Activated CD8-positive, alpha-beta memory T cell treated with anti-CD3 and anti-CD28 coated beads, Interleukin-2, amount 10 ng/mL, durations not matched to agents 7 days and 5 days (primary cell): ENCODE measurements at places on chromosomes 16 and 17. TPM values are rescaled to one million over a fixed set of nuclear protein-coding genes. Genes with fewer than 3 reads are reported as not detected.

GRCh38 chr16:4381072-4381934, 9.7 kb downstream of the VASN start:
- no peak overlapping the region for H3K4me3 ChIP-seq
- no peak for DNase-seq

- peaks cover 3% of the 10 kb centered on the region for H3K4me1 ChIP-seq
- no peaks in the 10 kb centered on the region for H3K36me3 ChIP-seq
- H3K27me3 ChIP-seq = peaks cover 23% of the 10 kb centered on the region
- no peak overlapping the region for H3K4me3 ChIP-seq
- no peak for DNase-seq
- H3K27ac ChIP-seq = no peak overlapping the region
Observed at GRCh38 chr17:63542942-63543821, 7.1 kb upstream of the DCAF7 start.

GRCh38 chr16:49516382-49517036, 142.9 kb downstream of the C16orf78 start:
- no peak for DNase-seq
- no peak overlapping the region for H3K4me3 ChIP-seq
- H3K27ac ChIP-seq = no peak overlapping the region
- no peaks in the 10 kb centered on the region for H3K27me3 ChIP-seq

ABCC6 gene
- 0.16 TPM for total RNA-seq

DNA sequence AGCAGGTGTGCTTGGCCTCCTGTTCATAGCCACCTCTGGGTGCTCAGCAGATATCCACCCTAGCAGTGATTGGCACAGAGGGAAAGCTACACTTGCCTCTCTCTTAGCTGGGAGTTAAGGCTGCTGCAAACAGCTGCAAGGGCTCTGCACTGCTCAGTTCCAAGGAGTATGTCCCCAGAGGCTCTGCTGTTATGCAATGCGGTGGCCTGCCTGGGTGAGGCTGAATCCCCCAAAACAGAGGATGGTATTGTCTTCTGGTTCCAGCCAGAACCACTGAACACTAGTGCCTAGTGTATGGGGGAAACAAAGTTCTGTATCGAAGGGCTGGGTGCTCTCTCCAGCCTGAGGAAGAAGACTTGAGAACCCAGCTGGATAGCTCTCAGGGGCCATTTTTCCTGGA, 16.8 kb downstream of the TMEM94 start:
- DNase-seq = no peak
- no peaks in the 10 kb centered on the region for H3K4me1 ChIP-seq
- peaks cover 10% of the 10 kb centered on the region for H3K36me3 ChIP-seq

DNA sequence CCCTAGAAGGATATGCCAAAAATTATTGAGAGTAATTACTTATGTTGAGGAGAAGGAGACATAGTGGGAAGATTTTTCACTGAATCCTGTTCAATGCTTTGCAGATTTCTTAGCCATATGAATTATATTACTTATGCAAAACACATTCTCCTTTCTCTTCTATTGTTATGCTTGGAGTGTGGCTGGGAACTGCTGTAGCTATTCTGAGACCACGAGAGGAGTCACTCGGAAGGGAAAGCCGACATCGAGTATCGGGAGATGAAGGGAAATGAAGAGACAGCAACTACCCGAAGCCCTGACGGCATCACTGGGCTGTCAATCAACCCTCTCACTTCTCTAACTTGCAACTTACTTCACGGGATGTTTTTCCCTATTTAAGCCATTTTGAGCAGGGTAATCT, 39.6 kb downstream of the STX8 start:
- peaks cover 5% of the 10 kb centered on the region for H3K36me3 ChIP-seq
- no peak for DNase-seq
- no peak overlapping the region for H3K27ac ChIP-seq
- H3K4me3 ChIP-seq = no peak overlapping the region
- no peaks in the 10 kb centered on the region for H3K27me3 ChIP-seq

DNA sequence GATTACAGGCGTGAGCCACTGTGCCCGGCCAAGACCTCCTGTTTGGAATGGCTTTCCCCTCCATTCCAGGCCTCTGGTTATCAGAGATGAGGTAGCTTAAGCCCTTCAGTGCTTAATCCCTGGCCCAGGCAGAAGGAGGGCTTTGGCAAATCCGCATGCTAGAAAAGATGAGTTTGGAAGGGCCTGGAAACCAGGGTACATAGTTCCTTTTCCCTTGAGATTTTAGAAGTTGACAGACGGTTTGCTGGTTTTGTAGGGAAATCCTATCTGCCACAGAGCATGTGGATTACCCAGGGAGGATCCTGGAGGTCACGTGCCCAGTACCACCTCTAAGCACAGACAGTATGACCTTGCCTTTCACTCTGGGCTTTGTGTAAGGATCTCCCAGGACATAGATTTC, 114.7 kb upstream of the CACNG3 start:
- H3K27me3 ChIP-seq = no peaks in the 10 kb centered on the region
- H3K27ac ChIP-seq = no peak overlapping the region
- peaks cover 18% of the 10 kb centered on the region for H3K4me1 ChIP-seq
- H3K4me3 ChIP-seq = no peak overlapping the region
- H3K36me3 ChIP-seq = peaks cover 44% of the 10 kb centered on the region
- no peak for DNase-seq

DNA sequence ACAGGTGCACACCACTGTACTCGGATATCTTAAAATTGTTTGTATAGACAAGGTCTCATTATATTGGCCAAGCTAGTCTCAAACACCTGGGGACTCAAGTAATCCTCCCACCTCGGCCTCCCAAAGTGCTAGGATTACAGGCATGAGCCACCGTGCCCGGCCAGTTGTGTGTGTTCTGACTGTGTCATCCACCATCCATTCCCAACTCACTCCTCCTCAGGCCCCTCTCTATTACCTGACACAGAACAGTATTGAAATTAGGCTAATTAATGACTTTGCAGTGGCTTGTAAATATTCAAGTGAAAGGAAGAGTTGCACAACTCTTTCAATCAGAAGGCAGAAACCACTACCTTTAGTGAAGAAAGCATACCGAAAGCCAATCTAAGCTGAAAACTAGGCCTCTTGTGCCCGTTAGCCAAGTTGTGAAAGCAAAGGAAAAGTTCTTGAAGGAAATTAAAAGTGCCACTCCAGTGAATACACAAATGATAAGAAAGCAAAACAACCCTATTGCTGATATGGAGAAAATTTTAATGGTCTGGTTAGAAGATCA, 28.7 kb downstream of the GOSR1 start:
- H3K4me1 ChIP-seq = peaks cover 8% of the 10 kb centered on the region
- no peak overlapping the region for H3K27ac ChIP-seq
- DNase-seq = no peak
- no peaks in the 10 kb centered on the region for H3K27me3 ChIP-seq
- H3K4me3 ChIP-seq = no peak overlapping the region
- H3K36me3 ChIP-seq = peaks cover 33% of the 10 kb centered on the region

CBLN1 gene
- total RNA-seq = not detected

GAS2L2 gene
- not detected for total RNA-seq

KRTAP9-4 gene
- not detected for total RNA-seq

GRCh38 chr17:74715144-74715543, 2.4 kb upstream of the CD300LF start:
- peaks cover 6% of the 10 kb centered on the region for H3K4me1 ChIP-seq
- peaks cover 48% of the 10 kb centered on the region for H3K27me3 ChIP-seq
- H3K36me3 ChIP-seq = no peaks in the 10 kb centered on the region
- H3K27ac ChIP-seq = no peak overlapping the region
- no peak for DNase-seq

- no peaks in the 10 kb centered on the region for H3K36me3 ChIP-seq
- no peaks in the 10 kb centered on the region for H3K4me1 ChIP-seq
- H3K4me3 ChIP-seq = no peak overlapping the region
- DNase-seq = peak; percentile 22
- H3K27me3 ChIP-seq = no peaks in the 10 kb centered on the region
- no peak overlapping the region for H3K27ac ChIP-seq
Observed at GRCh38 chr16:55039511-55039910, 108.8 kb downstream of the IRX5 start.

MATCAP1 gene
- 56.0 TPM for total RNA-seq

GRCh38 chr17:50075446-50076032, 19.6 kb upstream of the PDK2 start:
- no peak overlapping the region for H3K27ac ChIP-seq
- peaks cover 11% of the 10 kb centered on the region for H3K36me3 ChIP-seq
- DNase-seq = no peak
- H3K4me1 ChIP-seq = peaks cover 2% of the 10 kb centered on the region

- no peak overlapping the region for H3K27ac ChIP-seq
- H3K4me1 ChIP-seq = no peaks in the 10 kb centered on the region
- H3K27me3 ChIP-seq = no peaks in the 10 kb centered on the region
- no peak for DNase-seq
Observed at GRCh38 chr16:9580025-9580424, 488.6 kb downstream of the HAPSTR1 start.

DNA sequence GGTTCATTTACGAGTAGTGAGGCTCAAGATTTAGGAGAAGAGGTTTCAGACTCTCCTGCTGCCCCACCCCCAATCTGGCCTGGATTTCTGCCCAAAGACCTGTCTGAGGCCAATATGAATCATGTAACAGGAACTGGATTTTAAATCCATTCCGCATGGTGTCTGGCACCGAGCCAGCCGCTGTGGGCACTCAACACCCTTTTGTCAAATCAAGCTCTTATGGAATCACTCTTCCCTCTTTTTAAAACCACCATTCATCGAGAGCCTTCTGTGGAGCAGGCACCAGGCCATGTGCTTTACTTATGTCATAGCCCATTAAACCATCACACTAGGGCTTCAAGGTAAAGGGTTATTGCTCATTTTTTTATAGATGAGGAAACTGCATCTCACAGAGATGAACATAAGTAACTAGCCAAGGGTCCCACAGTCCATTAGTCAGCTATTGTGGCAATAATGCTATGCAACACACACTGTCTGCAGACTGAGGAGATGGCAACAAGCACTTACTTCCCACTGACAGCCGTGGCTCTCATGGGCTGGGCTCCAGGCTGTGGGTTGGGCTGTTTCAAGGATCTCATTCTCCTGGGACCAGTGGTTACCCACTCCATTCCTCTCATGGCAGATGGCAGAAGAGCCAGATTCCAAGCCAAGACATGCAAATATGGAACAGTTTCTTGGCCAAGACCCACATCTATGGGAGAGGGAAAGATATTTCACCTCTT, 93.6 kb downstream of the WSCD1 start:
- H3K4me3 ChIP-seq = no peak overlapping the region
- DNase-seq = no peak
- H3K27ac ChIP-seq = no peak overlapping the region
- H3K27me3 ChIP-seq = no peaks in the 10 kb centered on the region
- H3K4me1 ChIP-seq = no peaks in the 10 kb centered on the region

GRCh38 chr16:55592306-55592705, 25.8 kb downstream of the CAPNS2 start:
- H3K36me3 ChIP-seq = no peaks in the 10 kb centered on the region
- no peak overlapping the region for H3K27ac ChIP-seq
- no peak for DNase-seq
- H3K4me3 ChIP-seq = no peak overlapping the region

DNA sequence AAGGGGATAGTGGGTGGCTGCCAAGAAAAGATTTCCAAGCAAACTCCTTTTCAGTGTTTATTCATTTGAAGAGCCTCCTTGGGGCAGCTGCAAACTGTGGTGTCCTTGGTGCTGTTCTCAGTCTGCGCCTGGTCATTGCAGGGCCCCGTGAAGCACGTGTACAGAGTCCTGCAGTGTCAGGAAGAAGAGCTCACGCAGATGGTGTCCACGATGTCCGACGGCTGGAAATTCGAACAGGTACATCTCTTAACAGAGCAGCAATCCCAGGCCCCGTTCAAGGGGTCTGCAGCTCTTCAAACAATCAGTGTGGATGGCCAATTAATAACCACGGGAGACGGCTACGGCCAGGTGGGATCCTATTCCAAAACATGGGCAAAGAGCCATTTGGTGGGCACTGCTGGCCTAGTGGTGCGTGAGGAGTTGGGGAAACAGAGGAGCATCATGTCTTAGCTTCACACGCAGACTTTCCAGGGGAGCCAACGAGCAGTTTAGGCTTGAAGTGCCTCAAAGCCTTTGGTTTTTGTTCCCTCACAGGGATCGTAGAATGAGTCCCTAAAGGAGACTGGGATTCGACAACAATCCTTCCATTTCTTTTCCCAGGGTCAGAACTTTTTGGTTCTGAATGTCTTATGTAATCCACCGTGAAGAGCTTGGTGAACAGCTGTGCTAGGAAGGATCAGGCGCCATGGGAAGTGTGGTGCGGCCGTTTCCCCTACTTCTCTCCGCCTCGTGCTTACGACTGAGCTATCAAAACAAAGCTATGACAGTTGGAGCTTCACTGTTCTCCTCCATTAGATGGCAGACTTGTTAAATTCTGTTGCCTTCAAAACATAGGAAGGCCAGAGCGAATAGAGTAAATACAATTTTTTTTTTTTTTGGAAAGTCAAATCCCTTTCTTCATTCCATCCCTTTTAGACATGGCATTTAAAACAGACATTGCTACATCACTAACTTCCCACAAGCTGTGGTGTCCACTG, 12.6 kb downstream of the KCTD2 start:
- no peak overlapping the region for H3K27ac ChIP-seq
- H3K27me3 ChIP-seq = no peaks in the 10 kb centered on the region
- no peak overlapping the region for H3K4me3 ChIP-seq
- H3K4me1 ChIP-seq = peaks cover 5% of the 10 kb centered on the region
- DNase-seq = no peak
- peaks cover 15% of the 10 kb centered on the region for H3K36me3 ChIP-seq

GRCh38 chr17:28743243-28744103, at the start of gene TRAF4:
Gene TRAF4, plus strand, starts transcription at chr17:28744011. Its CDS starts 102 bp downstream, at chr17:28744113.
- H3K36me3 ChIP-seq = peaks cover 14% of the 10 kb centered on the region
- DNase-seq = peak; percentile 81
- peaks cover 38% of the 10 kb centered on the region for H3K4me1 ChIP-seq
- no peaks in the 10 kb centered on the region for H3K27me3 ChIP-seq

DNA sequence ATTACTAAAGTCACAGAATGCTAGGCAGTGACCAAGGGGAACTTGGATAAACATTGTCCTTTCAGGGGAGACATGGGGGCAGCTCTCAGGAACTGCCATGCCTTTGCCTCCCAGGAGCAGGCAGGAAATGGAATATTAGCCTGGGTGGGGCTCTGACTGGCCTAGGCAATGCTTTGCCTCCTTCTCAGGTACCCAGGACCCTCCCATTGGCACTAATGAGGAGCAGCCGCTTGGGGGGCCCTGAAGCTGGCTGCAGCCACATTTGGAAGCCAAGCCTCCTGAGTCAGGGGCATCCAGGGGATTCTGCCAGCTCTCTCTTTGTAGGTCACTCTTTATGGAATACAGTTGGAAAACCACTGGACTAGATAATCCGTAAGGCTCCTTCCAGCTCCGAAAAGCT, 5.5 kb downstream of the CPSF4L start:
- H3K36me3 ChIP-seq = no peaks in the 10 kb centered on the region
- no peak overlapping the region for H3K27ac ChIP-seq
- no peak overlapping the region for H3K4me3 ChIP-seq

TMEM98 gene
- total RNA-seq = 1.2 TPM

FMNL1 gene
- 482 TPM for total RNA-seq

GRCh38 chr16:10611825-10612342, 31.5 kb upstream of the EMP2 start:
- no peak overlapping the region for H3K27ac ChIP-seq
- no peaks in the 10 kb centered on the region for H3K36me3 ChIP-seq
- H3K4me3 ChIP-seq = no peak overlapping the region
- no peaks in the 10 kb centered on the region for H3K4me1 ChIP-seq
- no peaks in the 10 kb centered on the region for H3K27me3 ChIP-seq
- no peak for DNase-seq

KCTD19 gene
- 3.3 TPM for total RNA-seq

HYDIN gene
- total RNA-seq = not detected

GRCh38 chr16:63188086-63188771, 1152.0 kb upstream of the CDH8 start:
- DNase-seq = no peak
- no peaks in the 10 kb centered on the region for H3K4me1 ChIP-seq
- H3K27ac ChIP-seq = no peak overlapping the region
- no peak overlapping the region for H3K4me3 ChIP-seq
- no peaks in the 10 kb centered on the region for H3K36me3 ChIP-seq
- H3K27me3 ChIP-seq = no peaks in the 10 kb centered on the region
